ENCODE measurements at places on chromosomes 13 and 19.

DNA sequence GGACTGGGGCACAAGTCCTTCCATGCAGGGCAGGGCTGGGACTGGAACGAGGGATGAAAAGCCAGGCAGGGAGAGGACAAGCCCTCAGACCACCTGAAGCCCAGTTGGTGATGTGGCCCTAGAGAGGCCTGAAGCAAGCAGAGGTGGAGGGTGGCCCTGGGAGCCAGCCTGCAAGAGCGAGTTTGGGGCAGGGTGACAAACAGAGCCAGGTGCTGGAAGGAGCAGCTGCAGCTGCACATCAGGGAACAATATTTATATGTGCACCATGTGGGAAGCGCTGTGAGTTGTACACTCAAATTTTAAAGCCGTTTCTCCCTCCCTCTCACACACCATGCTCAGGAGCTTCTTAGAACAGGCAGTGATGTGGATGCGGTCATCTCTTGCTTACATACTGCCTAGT is 67.8 kb downstream of the FGF9 start:
- DNase-seq = no peak

- DNase-seq = no peak
These were observed 4.7 kb downstream of the LRFN1 start for GRCh38 chr19:39315933-39316332.

DNA sequence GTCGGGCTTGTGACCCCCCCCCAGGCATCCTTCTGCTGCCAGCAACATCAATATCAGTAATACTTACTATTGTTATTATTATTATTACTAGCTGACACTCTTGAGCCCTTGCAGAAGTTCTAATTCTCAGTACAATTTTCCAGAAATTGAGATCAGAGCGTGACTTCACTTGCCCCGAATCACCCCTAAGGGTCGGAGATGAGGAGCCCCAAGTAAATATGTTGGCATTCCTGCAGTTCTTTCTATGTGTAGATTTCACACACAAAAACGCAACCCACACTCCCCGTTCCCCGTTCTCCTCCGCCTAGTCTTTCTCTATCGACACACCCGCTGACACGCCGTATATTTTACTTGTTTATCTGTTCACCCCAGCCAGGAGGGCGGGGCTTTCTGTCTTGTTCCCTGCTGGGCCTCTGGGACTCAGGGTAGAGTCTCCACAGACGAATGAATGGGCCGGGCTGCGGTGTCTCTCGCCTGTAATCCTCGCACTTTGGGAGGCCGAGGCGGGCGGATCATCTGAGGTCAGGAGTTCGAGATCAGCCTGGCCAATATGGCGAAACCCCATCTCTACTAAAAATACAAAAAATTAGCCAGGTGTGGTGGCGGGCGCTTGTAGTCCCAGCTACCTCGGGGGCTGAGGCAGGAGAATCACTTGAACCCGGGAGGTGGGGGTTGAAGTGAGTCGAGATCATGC is 14.7 kb downstream of the TLE5 start:
- no peak for DNase-seq

DNA sequence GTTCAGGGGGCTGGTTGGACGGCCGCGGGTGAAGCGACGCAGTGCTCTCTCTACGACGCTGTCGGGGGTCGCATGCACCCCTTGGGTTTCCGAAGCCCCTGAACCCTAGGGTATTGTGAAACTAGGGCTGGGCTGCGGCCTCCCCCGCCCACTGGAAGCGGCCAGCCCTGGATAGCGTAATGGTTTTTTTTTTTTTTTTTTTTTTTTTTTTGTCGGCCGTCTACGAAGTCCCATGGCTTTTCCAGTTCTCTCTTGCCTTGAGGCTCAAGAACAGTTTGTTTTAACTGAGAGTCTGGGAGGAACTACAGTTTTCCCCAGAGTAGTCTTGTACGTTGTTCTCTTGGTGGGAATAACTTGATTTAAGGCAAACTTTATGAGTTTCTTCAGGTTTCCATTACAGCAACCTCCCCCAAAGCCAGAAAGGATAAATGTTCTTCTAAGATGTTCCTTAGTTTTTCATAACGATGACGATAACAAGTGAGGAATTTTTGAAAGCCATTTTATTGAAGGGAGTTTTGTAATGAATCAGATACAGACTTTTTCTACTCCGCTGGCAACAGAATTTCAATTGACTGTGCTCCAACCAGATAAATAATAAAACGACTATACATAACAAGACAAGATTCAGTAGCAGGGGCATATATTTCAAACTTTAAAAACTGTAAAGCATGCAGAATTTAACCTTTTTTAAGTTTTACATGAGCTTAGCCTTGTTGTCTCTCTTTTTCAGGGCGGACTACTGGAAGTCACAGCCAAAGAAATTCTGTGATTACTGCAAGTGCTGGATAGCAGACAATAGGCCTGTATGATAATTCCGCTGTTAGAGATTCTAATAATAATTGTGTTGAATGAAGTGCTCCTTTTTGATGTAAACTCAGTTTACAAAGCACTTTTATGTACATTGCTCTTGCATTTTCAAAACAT is 867 bp downstream of the WBP4 start:
- DNase-seq = no peak

DNA sequence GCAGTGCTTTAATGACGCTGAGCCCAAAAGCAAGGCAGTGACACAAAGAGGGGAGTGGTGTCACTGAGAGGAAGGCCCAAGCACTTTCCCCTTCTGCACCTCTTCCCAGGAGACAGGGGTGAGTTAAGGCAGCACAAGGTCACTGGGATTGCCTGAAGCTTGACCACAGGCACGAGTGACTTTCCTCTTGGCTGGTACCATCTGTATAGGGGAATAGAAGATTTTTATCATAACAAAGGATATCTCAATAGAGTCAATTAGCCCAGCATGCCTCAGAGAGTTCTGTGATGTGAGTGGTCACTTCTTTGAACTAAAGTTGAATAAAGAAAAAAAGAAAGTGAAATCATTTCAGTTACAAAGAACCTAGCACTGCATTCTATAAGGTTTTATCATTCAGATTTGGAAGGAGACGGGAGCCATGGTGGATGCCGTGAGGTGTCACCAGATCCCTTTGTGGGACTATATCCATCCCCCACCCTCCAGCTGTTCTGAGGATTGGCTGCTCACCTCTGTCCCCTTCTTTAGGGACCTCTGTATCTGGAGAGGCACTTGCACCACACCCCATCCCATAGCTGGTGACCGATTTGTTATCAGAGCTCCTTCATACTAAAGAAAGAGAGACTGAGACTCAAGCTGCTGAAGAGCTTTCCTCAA is 291.2 kb downstream of the DCT start:
- DNase-seq = no peak

DNA sequence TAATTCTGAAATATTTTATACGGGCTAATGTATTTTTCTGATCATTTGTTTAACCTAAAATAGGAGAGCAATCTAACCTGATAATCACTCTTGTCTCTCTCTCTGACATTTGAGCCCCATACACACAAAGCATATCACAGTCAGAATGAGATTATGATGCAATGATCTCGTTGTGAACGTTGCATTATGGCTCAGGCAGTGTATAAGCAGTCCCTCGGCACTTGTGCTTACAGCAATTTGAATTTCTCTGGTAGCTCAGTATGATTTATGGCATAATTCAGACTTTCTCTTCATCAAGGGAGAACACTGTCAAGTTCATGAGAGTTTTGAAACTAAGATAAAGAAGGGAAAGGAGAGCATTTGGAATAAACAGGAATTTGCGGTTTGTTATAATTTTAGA is 256.1 kb downstream of the DACH1 start:
- no peak for DNase-seq

DNA sequence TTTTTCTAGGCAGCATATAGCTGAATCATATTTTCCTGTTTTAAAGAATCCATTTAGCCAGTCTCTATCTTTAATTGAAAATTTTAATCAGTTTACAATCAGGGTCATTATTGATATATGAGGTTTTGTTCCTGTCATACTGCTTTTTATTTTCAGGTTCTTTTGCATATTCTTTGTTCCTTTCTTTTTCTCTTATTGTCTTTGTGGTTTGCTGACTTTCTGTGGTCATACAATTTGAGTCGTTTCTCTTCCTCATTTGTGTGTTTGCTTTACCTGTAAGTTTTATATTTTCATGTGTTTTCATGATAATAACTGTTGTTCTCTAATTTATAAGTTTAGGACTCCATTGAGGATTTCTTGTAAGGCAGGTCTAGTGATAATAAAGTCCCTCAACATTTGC is 812.6 kb downstream of the DACH1 start:
- no peak for DNase-seq

DNA sequence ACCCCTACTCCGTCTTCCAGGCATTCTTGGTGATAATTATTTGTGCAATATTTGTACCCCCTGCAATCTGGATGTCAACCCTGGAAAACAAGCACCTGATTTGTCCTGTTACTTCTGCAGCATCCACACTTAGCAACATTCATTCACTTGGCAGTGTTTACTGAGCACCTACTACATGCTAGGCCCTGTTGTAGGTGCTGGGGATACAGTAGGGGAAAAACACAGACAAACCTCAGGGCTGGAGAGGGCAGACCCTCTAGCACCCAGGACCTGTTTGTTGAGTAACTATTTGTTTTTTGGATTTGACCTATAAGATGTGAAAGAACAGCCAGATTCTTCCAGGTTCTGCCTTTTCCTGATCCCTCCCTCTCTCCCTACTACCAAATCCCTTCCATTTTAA is 9.5 kb downstream of the NECTIN2 start:
- DNase-seq = no peak
